ENCODE measurements at places on chromosomes 7 and 10.

DNA sequence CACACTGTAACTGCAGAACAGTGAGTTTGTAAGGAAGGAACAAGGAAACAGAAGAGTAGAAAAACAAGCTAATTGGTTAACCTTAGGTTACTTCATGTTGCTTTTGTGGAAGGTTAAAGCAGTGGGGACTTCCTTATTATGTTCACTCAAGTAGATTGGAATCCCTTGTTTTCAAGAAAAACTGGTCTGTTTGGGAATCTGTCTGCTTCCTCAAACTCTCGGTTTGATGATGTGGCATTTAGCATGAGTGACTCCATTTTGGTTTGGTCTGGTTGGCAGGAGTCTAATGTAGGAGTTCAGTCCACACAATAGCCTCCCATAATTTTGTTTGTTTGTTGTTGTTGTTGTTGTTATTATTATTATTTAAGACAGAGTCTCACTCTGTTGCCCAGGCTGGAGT, 3.8 kb upstream of the TRIM56 start:
- no peak for DNase-seq

DNA sequence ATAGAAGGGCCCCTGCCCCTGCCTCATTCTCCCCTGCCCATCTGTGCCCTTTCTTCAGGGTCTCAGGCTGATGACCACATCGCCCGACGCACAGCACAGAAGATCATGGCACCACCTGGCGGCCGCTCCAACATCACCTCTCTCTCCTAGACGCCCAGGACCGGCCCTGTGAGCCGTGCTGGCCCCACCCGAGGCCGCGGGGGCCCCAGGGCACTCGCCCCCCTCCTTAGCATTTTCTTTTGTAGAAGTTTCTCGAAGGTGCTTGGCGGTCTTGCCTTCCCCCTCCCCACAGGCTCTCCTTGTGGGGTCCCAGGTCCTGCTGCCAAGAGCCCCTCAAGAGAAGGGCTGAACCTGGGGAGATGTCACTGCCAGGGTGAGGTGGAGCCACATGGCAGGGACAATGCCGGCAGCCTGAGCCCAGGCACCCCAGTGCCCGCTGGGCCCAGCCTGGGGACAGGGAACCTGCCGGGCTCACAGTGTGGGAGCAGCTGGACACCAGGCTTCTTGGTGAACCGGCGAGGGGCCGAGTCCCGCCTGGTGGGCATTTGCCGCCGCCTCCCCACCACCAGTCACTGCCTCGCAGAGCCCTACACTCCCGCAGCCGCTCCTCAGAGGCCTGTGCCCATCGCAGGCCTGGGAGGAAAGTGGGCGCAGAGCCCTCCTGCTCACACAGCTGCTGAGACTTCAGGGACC, 18.2 kb downstream of the DPYSL4 start:
- DNase-seq: no peak

DNA sequence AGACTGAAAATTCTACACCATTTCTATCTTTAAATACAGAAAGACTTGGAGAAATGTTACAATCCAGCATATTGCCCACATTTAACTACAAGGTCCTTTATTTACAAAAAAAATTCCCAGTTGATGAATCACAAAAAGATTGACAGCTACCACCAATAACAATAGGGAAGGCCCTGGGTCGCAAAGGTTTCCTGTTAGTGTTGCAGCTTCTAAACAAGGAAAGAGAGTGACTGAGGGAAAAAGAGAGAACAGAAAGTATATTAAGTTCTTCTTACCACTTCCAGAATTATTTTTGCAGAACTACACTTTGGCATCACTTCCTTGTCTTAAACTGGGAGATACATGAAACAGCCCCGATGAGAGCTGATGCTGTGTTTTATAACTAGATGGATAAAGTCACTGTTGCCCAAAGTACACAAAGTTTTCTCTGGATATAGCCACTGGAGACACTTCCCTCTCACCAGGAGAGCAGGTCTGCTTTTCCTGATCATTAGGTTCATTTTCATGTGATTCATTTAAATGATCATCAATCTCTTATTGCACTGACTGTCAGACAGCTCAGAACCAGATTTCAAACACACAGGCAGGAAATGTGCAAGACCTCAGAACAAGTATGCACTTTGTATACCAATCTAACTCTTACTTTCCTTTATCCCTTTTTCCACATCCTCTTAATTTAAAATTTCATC, 57.0 kb downstream of the SHTN1 start:
- no peak for DNase-seq

DNA sequence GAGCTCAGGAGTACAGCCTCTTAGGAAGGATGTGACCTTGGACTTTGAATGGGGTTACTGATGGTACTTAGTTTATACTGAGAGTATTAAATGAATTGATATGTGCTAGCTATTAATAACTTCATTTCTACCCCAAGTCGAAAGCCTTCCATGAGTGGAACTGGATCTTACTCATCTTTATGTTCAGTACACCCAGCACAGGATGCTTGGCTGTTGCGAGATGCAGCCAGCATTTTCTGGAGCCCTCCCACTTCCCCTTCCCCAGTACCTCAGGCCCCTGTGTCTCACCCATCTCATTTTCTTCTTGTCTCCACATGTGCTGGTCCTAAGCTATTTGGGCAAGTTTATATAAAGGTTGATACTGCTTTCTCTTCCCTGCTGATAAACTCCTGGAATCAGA, 7.2 kb downstream of the UPP1 start:
- DNase-seq: peak; percentile 54

DNA sequence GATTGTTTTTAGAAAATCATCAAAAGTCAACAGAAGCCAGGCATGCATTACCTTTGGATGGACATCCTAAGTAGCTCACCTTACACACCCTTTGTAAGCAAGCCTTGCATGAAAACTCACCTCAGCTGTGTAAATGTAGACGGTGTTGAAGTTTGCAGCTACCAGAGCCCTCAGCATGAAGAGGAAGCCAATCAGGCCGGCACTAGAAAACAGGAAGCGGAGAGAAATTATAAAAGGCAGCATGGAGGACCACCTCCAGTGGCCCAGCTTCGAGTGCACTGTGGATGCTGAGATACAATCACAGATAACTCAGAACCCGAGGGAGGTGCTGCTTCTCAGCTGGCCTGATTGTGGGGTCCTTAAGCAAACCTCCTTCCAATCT, 75.3 kb downstream of the SVOPL start:
- peak; percentile 10 for DNase-seq

- no peak for DNase-seq
Observed at GRCh38 chr10:75959209-75959608, 527.8 kb downstream of the LRMDA start.

DNA sequence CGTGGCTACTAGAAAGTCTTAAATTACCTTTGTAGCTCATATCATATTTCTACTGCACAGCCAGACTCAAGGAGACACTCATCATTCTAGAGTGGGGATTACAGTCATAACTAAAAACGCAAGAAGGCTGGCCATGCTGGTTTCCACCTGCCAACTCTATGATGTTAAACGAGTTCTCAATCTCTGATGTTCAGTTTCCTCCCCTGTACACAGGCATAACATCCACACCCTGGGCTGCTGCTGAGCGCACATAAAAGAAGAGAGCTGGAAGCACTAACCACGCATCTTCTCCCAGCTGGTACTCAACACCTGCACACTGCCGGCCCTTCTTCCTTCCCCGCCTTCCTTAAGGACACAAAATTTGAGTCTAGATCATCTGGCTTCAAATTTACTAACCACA, 60.5 kb downstream of the SORBS1 start:
- peak; percentile 27 for DNase-seq

- no peak for DNase-seq
Observed at GRCh38 chr7:130956417-130957136, 222.6 kb upstream of the KLF14 start.

DNA sequence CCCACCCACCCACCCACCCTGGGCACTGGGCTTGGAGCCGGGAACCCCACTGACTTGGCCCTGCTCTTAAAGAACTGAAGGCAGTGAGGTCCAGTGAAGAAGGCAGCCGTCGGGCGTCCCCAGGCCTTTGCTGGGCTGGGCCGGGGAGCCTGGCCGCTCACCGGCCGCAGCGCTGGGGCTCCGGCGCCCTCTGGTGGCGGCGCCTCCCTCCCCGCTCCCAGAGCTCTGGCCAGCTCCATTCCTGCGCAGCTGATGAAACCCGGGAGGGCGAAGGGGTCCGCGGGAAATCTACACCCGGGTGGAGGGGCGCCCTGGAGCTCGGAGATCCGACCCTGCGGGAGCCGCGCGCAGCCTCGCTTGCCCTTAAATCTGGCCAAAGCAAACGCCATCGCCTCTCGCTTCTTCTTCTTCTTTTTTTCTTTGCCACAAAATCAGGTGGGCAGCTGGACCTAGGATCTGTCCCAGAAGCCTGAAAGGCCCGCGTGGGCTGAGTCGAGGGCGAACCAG, 1.7 kb upstream of the CXCL12 start:
- DNase-seq: peak; percentile 61

DNA sequence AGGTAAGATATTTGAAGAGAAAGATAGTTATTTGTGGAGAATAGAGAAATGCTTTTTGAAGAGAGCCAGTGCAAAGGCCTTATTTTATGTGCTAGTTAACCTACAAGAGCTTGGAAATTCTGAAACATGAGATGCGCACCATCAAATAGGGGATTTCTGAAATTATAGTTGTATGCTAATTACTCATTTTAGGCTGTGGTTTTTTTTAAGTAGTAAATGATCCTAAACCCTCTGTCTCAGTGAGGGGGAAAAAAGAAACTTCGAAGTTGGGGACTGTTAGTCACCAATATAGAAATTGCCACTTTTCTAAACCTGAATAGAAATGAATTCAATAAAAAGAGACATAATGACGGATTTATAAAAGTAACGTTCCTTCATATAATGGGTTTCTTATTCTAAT, 119.3 kb upstream of the MDFIC start:
- no peak for DNase-seq

DNA sequence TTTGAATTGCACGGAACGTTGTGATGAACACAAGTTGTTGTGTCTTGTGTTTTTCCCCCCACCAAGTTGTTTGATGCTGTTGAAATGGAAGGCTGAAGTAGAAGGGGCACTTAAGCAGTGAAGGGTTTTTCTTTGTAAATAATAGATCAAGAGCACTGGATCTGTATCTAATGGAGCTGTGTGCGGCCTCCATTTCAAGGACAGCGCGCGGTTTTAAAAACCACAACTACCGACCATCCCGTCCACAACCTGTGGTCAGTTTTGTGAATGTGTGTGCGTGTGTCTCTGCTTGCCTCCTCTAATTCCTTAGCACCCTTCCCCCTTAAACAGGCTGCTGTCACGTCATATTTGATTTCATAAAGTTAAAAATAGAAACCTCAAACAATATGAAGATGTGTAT, 165.5 kb downstream of the TCF7L2 start:
- DNase-seq: no peak

GRCh38 chr10:113007821-113008220, 57.8 kb downstream of the TCF7L2 start:
- peak; percentile 38 for DNase-seq

- peak; percentile 9 for DNase-seq
Observed at GRCh38 chr7:27605689-27606269, 56.9 kb downstream of the HIBADH start.

DNA sequence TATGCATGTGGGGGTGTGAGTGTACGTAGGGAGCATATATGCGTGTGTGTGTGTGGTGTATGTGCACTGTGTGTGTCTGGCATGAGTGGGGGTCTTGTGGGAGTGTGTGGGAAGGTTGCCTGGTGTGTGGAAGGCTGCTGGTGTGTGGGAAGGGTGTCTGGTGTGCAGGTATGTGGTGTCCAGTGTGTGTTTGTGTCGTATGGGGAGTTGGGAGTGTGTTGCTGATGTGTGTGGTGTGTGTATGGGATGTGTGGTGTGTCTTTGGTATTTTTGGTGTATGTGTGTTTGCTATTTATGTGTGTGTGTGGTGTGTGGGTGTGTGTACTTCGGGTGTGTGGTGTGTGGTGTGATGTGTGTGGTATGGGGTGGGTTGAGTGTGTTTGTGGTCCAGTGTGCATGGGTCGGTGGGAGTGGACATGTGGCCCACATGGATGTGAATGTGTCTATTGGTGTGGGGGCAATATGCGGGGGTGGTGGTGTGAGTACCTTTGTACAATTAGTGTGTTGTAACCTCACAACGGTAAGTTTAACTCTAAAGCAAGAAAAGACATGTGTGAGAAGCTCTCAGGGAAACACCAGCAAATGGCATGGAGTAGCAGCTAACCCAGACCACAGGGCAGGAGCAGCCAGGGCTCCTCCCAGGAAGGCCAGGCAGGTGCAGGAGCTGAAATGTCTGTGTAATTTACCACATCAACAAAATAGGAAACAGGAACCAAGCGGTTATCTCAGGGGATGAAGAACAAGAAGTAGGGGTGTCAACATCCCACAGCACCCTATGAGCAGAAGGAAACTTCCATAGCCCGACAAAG, 11.9 kb downstream of the ANTXRL start:
- no peak for DNase-seq

GRCh38 chr10:127429601-127430312, 119.4 kb upstream of the NPS start:
- DNase-seq: no peak

DNA sequence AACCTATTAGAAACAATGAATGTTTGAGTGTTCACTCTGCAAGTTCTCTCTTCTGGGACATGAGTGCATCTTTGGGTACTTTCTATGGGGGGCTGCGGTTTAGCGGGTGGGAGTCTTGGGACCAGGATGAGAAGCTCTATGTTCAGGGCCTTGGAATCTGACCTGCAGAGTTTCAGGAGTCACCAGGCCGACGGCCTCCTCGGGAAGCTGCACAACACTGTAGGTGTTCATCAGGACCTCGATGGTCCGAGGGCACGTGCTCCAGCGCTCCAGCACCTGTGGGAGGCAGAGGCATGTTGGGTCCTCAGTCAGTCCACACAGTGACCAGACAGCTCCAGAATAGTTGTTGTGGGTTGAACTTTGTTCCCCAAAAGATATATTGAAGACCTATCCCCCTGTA, 8.9 kb upstream of the GBX1 start:
- DNase-seq: no peak

- no peak for DNase-seq
Observed at GRCh38 chr7:86653919-86654659, 10.4 kb downstream of the GRM3 start.

GRCh38 chr10:120285408-120285807, 171.6 kb upstream of the PLPP4 start:
- DNase-seq: no peak

DNA sequence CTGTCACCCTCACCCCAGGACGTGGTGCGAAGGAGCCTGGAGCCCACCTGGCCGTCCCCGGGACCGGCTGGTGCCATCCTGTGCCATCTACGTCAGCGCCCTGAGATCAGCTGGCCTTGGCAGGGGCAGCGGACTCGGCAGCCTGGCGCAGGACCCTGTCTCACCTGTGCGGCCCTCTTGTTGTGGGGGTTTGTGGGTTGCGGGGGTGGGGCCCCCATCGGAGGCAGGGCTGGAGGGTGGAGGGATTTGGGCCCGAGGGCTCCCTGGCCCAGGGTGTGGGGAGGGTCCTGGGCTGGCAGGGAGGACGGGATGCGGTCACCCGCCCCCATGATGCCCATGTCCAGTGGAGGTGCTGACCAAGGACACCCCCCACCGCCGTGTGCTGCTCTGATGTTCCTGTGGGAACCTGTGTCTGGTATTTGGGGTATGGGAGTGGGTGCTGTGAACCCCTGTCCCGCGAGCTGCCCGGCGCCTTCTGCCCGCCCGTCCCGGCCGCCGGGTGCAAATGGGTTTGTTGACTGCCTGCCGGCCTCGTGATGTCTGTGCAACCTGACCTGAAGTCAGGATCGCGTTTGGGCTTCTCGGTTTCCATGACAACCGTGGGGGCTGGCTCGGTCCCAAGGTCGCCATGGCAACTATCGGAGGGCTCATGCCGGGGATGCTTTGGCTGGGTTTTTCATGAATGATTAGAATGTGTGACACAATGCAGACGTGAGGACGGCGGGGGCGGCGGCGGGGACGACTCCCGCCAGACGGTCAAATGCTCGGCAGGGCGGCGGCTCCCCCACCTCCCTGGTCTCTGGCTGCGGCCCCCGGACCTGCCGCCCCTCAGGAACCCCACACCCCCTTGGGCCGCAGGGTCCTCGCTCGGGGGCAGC, 7.3 kb downstream of the MAFK start:
- DNase-seq: peak; percentile 36
